ENCODE measurements at places on chromosomes 3 and 15.

DNA sequence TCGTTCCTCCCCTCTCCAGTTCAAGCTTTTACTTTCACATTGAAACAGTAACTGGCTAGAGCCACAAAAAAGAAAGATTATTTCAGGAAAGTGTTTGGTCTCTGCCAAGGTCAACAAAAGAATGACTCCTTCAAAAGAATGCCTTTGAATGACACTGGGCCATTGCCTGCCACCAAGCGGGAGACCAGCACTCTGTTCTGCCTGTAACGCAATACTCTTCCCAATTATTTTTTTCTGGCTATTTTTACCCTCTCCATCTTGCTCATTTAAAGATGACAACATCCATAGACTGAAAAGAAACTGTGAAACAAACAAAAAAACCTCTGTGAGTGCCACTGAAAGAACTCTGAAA, 37.3 kb downstream of the EHHADH start:
- no peak for DNase-seq

GRCh38 chr15:52804526-52805081, 14.5 kb upstream of the ONECUT1 start:
- no peak for DNase-seq

- DNase-seq: peak; percentile 83
Measured at GRCh38 chr15:101563176-101563796, 73.8 kb upstream of the PCSK6 start.

- no peak for DNase-seq
Measured at GRCh38 chr3:14634763-14635400, 16.7 kb upstream of the CCDC174 start.

GRCh38 chr3:73315706-73316105, 254.2 kb downstream of the EBLN2 start:
- no peak for DNase-seq

DNA sequence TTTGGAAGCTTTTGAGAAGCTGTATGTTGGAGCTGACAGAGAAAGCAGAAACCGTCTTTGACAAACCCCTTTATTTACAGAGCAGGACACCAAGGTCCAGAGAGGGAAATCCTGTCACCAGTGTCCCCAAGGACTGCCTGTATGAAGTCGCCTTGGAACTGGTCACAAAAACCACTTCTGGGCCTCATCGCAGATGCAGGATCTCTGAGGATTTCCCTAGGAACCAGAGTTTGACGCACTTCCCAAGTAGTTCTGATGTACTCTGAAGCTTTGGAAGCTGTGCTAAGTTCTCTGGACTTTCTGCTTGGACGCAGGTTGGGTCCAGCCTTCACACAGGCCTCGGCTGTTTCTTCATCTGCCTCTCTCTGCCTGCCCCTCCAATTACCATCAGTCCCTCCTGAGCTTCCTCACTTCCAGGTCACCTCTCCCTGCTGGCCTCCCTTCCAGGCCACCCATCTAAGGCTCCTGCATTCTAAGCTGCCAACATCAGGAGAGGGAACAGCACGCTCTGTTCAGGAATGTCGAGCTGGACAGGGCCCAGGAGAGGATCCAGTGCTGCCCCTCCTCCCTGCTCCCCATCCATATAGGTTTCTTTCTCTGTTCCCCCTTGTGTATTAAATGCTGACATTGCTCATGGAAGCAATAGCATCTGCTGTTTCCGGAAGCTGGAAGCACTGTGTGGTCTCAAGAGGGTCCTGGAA, 270.8 kb downstream of the OPA1 start:
- DNase-seq: no peak

GRCh38 chr3:59692117-59692516, 642.3 kb upstream of the CFAP20DC start:
- no peak for DNase-seq

- no peak for DNase-seq
Measured at GRCh38 chr15:25437777-25438600, 835 bp downstream of the UBE3A start.

GRCh38 chr3:127033171-127033570, 50.3 kb downstream of the PLXNA1 start:
- no peak for DNase-seq

GRCh38 chr3:156551746-156552145, 3.2 kb downstream of the SSR3 start:
- DNase-seq: no peak

GRCh38 chr15:69398491-69398891, 15.7 kb upstream of the KIF23 start:
- DNase-seq: no peak

DNA sequence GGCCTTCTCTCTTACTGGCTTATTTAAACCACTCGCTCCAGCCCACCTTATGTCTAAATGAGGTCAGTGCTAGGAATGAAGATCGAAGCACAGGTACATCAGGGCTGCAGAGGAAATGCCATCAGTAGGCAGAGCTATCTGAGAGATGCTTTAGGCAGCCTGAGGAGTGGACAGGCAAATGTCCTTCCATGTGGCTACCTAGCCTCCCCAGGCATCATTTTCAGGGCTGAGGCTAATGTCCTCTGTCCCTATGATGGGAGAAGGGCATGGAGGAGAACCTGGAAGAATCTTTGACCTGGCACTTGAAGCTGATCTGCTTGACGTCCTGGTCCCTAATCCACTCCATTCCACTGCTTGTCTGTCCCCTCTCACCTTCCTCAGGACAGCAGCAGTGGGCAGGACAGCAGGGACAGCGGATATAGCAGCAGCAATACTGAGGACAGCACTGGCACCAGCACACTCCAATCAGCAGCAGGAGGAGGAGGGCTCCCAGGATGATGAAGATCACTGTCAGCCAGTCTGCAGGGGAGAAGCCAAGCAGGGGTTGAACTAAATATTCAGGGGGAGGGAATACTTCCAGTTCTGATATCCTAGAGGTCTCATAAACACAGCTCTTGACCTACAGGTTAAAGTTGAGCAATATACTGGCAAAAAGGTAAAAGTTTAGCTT, 21.0 kb downstream of the ILDR1 start:
- DNase-seq: no peak

- DNase-seq: peak; percentile 64
Measured at GRCh38 chr15:65400760-65401610, 21.8 kb downstream of the IGDCC4 start.

DNA sequence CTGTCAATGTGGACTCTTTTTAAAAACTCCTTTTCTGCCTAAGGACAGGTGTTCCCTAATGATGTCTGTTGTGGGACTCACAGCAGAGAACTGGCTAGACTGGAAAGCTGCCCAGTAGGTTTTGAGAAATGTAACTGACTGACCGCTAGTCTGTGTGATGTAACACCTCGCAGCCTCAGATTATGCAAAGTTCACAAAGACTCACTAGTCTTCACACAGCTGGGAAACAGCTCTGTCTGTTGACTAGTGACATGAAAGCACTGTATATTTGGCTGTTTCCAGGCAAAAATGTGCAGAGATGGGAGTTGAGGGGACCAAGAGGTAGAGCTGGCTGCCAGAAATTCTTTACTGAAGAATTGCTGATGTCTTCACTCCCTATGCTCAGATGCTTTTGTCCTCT, 10.3 kb downstream of the PDZRN3 start:
- DNase-seq: peak; percentile 44

DNA sequence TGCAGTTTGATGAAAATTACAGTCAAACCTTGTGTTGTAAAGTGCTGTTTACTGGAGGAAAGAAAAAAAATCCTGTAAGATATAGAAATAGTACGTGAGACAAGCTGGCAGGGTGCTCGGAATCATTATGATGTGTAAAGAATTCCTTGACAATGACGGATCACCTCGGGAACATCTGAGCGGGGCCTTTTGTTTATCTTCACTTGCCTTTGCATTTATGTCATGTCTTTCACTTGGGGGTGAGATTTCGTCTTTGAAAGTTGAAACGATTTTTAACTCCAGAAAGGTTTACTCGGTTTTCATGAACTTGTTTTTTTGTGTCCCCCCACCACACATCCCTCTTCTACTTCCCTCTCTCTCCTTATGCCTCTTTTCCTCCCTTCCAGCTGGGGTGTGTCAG, 128.3 kb upstream of the VEPH1 start:
- peak; percentile 21 for DNase-seq

- peak; percentile 97 for DNase-seq
Measured at GRCh38 chr3:29280404-29281093, at the start of gene RBMS3. Gene RBMS3 (plus strand): TSS chr3:29281071.

DNA sequence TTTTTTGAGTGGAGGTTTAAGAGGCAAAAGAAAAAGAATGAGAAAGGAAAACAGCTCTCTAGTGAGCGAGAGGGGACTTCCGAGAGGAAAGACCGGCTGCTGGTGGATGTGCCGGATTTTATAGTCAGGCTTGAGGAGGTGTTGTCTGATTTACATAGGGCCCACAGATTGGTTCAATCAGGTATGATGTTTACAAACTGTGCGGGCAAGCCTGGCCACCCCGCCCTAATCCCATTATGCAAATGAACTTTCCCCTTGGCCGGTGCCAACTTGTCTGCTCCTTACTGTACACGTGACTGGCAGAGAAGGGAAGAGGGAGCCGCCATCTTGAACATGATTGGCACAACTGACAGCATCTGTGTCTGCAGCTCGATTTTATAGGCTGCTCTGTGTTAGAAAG, 44.7 kb downstream of the FAM43A start:
- DNase-seq: no peak

GRCh38 chr15:22955544-22956119, 24.5 kb downstream of the CYFIP1 start:
- DNase-seq: no peak
